ELR (cell line): ENCODE measurements at places on chromosomes 1 and 21.

- no peak for DNase-seq
Observed at GRCh38 chr21:33033961-33034413, 8.3 kb downstream of the OLIG2 start.

DNA sequence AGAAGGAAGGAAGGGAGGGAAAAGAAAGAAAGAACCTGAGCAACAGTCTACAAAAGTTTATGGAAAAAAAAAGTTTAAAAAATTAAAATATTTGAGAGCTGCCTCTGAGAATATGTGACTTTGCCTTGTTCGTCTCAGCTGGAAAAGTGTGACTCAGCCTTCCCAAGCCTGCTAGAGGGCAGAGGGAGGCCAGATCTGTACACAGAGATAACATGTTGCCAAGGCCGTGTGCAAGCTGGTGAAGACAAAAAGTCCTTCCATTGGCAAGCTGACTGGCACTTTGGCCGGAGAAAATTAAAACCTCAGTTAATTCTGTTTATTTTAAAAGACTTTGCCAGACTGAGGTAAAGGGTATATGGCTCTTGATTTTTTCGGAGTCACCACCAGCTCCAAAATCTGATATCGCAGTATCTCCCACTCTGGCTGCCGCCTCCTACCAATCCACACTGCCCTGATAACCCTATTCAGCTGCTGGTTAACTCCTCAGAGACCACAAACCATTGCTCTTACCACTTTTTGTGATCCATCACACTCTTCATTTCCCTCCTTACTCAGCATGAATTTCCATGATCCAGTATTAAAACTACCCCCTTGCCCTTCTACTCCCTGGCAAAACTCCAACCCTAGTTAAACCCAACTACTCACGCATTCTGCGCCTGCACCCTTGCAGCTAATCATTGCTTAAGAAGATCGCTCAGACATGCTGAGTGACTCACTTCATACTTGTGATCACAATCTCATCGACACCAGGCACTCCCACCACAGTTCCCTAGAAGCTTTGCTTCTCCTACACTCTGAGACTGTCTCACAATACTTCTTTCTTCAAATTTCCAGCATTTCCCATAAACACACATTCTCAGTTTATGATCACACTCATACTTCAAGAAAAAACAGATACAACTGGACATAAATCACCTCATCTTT, 5.7 kb upstream of the PPP1R15B start:
- DNase-seq = peak; percentile 99

DNA sequence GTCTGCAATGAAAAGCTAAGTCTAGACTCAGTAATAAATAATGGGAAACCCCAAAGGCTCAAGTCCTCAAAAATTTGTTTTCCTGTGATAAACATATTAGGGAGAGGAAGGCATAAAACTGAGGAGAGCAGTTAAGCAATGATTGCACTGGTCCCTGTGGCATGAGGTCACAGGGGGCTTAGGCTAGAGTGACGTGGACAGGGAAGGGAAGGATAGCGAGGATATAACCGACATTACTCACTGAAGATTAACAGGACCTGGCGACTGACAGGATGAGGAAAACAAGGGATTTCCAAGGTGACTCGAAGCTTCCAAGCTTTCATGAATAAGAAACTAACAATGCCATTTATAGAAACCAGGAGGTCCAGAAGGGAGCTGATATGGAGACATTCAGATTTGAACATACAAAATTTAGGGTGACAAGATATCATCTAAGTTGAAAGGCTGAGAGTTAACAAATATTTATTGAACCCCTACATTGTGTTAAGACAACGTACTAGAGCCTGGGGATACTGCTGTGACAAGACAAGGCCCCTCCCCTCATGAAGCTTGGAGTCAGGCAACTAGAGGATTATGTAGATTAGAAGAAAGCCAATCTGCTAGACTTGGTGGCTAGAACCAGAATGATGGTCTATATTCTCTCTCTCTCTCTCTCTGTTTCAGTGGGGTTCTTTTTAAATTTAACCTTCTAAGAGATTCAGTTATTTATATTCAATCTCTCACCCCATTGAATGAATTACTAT, 33.2 kb upstream of the PKN2 start:
- DNase-seq = peak; percentile 56

DNA sequence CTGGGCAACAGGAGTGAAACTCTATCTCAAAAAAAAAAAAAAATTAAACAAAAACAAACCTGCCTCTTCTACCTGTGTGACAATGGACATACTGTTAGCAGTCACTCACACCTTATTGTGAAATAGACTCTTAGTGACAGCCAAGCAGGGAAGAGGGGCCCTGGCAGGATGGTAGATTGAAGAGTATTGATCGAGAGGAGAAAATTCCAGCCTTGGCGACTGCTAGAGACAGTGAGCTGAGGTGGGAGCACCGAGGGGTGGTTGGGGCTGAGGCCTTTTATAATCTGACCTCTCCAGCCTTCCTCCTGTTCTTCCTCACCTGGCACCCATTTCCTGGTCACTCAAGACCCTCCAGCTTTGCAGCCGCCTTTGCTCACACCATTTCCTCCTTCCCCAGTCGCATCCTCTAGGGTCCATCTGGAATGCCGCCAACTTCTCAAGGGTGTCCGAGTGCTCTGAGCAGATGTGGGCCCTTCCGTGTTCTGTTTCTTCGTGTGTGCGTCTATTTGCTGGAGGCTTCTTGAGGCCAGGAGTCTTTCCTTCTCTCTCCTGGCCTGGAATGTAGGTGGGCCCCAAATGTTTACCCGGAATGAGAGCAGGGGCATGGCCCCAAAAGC, 196.9 kb upstream of the TMEM51 start:
- no peak for DNase-seq

DNA sequence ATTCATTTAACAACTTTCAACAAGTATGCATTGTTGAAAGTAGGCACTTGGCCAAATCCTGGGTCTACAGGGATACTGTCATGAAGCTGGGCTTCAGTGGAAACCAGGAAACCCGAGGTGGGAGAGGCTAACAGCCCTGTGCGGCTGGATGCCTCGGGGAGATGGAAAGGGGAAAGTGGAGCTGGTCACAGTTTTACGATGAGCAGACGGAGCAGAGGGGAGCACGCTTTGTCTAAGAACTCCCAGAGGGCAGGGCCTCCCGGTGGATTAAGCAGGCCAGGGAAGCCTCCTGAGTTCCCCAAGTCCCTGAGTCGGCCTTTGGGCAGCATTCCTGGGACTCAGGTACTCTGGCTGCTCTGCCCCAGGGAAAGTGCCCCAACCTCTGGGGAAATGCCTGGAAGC, 23.8 kb downstream of the STUM start:
- DNase-seq = no peak

- no peak for DNase-seq
Observed at GRCh38 chr1:82059959-82060358, 259.2 kb downstream of the ADGRL2 start.

DNA sequence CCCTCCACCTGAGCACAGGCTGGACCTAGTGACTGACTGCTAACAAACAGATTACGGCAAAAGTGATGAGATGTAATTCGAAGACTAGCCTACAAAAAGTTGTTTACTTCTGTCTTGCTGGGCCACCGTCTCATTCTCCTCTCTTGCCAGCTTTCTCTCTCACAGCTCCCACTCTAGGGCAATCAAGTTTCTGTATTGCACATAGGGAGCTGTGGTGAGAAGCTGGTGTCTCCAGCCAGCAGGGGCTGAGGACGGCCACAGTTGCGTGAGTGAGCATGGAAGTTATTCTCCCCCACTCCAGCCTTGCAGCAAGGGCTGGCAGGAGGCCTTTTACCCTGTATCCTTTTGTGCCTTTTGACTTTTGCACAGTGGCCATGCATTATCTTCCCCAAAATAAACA, 8.6 kb upstream of the COL6A2 start:
- DNase-seq = no peak

- DNase-seq = no peak
Observed at GRCh38 chr1:181588631-181589030, 105.3 kb downstream of the CACNA1E start.

DNA sequence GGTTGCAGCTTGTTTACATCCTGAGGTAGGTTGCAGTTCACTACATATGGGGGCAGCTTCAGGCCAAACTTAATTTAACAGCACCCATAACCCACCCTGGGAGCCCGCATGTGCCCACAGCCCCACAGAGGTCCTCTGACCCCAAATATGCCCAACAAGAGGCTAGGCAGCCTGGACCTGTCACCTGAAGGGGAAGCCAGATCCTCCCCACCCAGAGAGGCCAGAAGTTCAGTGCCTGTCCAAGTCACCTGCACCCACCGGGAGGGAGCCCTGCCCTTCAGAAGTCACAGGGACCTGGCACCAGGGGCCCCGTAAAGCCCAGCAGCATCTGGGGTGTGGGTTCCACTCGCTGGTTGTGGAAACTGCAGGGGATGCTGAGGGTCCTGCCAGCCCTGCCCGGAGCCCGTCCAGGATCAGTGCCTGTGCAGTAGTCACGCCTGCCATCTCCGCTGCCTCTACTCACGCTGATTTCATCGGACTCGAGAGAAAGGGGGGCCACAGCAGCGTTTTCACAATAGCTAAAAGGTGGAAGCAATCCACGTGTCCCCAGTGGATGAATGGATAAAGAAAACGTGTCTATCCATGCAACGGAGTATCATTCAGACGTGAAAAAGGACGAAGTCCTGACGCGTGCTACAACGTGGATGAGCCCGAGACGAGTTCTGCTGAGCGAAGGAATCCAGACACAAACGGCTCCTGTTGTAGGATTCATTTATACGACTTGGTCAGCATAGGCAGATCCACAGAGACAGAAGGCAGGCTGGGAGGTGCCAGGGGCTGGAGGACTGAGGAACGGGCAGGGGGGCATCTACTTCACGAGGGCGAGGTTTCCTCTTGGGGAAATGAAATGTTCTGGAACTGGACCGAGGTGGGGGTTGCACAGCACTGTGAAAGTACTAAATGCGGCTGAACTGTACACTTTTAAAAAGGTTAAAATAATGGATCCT, 33.9 kb upstream of the COL6A2 start:
- DNase-seq = no peak

DNA sequence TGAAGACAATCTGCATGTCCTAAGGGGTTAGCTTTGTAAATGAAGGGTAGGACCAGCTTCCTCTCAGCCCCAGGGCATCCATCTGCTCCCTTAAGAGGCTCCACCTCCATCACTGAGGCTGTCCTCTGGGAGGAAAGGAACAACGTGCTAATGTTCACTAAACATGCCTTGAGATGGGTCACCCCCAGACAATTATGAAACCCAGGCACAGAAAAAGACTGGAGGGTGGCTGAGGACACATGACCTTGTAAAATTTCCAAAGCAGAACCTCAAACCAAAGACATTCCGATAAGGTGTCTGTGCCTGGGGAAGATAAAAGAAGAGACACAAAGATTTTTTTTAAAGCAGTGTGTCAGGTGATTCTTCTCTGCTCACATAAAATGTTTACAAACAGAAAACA, 37.6 kb upstream of the ZNF124 start:
- peak; percentile 20 for DNase-seq

DNA sequence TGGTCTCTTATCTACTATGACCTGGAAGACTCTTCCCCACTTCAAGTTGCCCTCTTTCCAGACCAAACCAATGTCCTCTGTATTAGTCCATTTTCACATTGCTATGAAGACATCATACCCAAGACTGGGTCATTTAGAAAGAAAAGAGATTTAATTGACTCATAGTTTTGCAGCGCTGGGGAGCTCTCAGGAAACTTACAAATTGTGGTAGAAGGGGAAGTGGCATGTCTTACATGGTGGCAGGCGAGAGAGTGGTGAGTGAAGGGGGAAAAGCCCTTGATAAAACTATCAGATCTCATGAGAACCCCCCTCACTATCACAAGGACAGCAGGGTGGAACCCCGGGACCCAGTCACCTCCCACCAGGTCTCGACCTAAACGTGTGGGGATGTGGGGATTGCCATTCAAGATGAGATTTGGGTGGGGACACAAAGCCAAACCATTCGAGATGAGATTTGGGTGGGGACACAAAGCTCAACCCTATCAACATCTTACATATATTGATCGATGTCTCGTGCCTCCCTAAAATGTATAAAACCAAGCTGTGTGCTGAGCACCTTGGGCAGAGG, 14.2 kb upstream of the AGPAT3 start:
- no peak for DNase-seq

- no peak for DNase-seq
Observed at GRCh38 chr1:175208773-175209492, 16.4 kb upstream of the KIAA0040 start.

GRCh38 chr1:16205891-16206546, 6.4 kb downstream of the ARHGEF19 start:
- peak; percentile 17 for DNase-seq

- no peak for DNase-seq
Observed at GRCh38 chr21:18771845-18772380, 368.3 kb upstream of the TMPRSS15 start.

DNA sequence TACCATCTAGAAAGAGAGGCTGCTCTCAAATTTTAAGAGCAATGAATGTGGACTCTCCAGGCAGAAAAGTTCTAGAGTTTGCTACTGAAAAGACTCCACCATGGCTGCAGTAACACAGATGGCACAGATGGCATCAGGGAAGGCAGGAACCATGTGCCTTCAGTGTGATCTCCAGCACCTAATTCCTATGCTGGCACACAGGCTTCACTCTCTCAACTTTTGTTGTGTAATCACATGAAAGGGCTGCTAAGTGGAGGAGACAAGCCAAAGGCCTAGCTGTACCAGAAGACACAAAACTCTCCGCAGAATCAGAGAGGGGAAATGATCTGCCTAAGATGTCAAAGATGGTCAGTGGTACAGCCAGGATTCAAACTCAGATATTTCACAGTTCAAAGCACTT, 31.1 kb downstream of the ERI3 start:
- no peak for DNase-seq

GRCh38 chr21:24896735-24897124, 710.6 kb downstream of the MRPL39 start:
- no peak for DNase-seq

DNA sequence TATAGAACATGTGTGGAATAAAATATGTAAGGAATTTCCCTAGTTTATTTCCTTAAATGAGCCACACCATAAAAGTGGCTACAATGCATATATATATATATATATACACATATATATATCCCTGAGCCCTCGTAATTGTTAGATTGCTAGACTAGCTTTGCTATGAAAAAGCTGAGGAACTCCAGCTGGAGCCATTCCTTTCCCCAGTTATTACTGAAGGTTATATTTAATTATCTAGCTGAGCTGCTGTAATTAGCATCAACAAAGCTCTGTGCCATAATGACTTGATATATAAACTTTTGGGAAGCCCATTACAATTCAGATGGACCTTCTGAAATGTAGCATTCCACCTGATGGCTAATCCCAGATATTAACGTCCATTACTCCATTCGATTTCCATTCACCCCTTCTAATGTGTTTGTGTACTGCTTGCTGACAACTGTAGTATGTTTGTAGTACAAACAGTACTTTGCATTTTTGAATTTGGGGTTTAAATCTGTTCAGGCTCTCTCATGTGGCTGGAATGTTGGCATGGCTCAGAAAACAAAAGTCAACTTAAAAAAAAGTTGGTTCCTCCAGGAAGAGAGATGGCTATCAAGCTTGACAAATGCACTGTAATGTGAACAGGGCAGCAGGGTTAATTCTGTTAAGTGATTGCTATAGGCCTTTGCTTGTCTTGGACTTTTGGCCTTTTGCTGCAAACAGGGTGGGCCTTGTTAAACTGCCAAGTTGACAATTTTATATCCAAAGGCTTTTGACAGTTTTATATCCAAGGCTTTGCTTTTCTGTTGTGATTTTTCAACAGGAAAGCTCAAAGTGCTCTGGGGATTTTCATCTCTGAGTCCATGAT, 170.0 kb downstream of the LTN1 start:
- DNase-seq = peak; percentile 1

- DNase-seq = no peak
Observed at GRCh38 chr1:23748016-23748415, 4.7 kb downstream of the ELOA start.
